ENCODE measurements at places on chromosomes 13 and 19. TPM values are rescaled to one million over a fixed set of nuclear protein-coding genes. Genes with fewer than 3 reads are reported as not detected.

The CALR3 gene
- total RNA-seq, result not detected

The KLK8 gene
- total RNA-seq, result not detected

The MBD3L3 gene
- total RNA-seq, result not detected

The SIGLEC10 gene
- total RNA-seq, result 4.1 TPM

The SLC15A1 gene
- total RNA-seq, result not detected

The TUBB4A gene
- 4.3 TPM for total RNA-seq

The TNNT1 gene
- total RNA-seq, result 2.0 TPM

The LGI4 gene
- 58.6 TPM for total RNA-seq

The MCF2L gene
- 38.6 TPM for total RNA-seq

The VAV1 gene
- total RNA-seq, result 3.6 TPM

The ZNF570 gene
- total RNA-seq, result 8.3 TPM

The LACC1 gene
- 12.5 TPM for total RNA-seq

The ICAM5 gene
- total RNA-seq, result 0.33 TPM

The PODNL1 gene
- total RNA-seq, result 0.66 TPM

The IGSF23 gene
- total RNA-seq, result not detected

The TMEM91 gene
- total RNA-seq, result 12.0 TPM

The CYP4F12 gene
- total RNA-seq, result 3.5 TPM
